ENCODE measurements at places on chromosomes 3 and 15.

DNA sequence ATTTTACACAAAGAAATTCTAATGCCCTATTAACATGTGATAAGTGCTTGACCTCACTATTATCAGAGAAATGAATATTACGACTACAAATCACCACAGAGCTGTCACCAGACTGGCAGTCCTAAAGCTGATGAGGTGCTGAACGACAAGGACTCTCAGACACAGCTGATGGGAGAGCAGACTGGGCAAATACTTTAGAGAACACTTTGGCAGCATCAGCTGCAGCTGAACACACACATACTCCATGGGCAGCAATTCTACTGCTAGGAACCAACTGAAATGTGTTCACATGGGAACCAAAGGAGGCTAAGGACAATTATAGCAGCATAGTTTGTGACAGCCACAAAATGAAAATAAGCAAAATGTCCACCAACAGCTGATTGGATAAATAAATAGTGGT, 45.5 kb downstream of the SUSD5 start:
- no peak for DNase-seq

GRCh38 chr3:188148318-188148717, 5.6 kb upstream of the LPP start:
- no peak for DNase-seq

- DNase-seq, result no peak
Measured at GRCh38 chr3:10524270-10524669, 18.9 kb upstream of the ATP2B2 start.

- no peak for DNase-seq
Measured at GRCh38 chr15:87662575-87662974, 594.0 kb downstream of the NTRK3 start.
